ENCODE measurements at places on chromosomes 5 and 9.
A peak's percentile ranks its signal among the peaks of the same experiment; 100 is the strongest.

GRCh38 chr5:173265433-173265832 is 30.4 kb upstream of the NKX2-5 start:
- DNase-seq: peak; percentile 16

DNA sequence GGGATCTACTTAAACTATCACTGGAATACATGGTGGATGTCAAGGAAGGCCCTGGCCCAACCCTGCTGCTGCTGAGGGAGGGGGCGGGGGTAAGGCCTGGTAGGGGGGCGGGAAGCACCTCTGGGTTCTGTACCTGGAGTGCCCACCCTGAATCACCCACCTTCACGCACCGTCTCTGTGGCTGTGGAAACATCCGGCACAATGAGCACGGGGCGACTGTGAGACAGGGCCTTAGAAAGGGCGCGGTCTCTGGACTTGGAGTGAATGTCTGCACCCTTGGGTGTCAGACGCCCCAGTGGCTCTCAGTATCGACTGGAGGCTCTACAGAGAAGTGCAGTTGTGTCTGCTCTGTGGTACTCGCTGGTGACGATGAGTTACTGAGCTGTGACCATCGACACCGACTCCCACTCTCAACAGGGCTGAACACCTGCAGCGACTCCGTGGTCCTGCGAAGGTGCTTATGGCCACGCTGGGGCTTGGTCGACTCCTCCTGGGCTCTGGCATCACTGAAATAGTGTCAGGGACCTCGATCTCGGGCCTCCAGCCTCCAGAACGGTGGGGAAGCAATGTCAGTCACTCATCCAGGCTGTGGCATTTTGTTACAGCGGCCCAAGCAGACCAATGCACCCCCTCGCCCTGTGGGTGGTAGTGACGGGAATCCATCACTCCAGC is 25.5 kb upstream of the SLC6A19 start:
- DNase-seq: no peak

DNA sequence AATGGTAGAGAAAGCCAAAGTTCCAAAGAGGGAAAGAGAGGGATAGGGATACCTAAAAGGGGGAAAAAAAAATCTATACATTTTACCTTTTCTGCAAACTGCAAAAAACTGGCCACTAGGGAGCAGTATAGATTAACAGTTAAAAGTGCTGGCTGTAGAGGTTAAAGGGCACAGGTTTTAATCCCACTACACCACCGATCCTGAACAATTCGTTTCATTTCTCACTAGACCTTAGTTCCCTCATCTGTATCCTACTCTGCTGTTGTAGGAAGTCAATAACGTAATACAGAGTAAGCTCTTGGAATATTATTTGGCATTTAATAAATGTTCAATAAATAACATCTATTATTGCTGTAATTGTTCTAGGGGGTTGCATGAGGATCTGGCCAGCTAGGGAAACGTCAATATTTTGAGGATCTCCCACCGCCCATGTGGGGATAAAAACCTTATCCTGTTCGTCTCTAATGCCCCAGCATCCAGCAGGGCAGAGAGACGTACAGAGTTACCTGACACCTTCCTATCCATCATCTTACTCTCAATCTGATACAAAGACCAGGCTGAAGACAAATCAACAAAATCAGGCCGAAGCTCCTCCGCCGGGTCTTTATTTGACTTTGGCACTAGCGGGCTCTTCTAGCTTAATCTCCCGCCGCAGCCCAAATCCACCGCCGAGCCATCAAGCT is 757 bp downstream of the CDC26 start:
- peak; percentile 23 for DNase-seq

DNA sequence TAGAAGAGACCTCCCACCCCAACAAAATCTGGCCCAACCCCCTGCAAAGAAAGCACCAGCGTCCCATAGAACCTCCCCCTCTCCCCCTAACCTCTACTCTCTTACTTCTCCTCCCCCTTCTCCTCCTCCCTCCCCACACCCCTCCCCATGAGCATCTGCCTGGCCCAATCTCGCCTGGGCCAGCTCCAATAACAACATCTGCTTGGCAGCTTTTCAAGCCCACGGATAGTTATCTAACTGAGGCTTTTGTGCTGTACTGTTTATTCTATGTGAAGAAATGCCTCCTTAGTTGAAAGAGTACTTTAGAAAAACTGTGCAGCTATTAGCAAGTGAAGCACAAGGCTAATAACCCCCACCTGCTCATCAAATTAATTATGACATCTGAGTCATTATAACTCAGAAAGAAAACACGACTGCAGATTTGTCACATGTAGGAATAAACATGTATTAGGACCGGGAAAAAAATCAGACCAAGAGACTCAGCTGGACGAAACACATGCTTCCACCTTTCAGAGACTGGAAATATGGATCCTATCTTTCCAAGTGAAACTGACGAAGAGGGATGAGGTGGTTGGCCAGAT is 42.8 kb downstream of the NFIB start:
- peak; percentile 92 for DNase-seq

DNA sequence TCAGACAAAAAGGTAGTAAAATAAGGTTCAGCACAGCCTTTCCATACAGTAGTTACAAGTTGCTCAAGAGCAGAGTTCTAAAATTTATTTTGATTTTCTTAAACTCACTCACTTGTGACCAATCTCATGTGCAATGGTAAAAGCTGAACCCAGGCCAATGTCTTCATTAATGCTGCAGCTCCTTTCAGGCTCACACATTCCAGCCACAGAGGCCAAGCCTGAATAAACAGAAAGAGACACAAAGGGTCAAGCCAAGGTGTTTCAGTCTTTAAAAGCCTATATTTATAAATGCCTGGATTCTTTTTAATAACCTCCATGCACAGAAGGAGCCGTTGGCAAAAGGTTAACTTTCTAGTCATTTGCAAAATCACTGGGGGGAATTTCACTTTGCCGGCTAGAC is 152.5 kb downstream of the ADAMTS6 start:
- DNase-seq: no peak

GRCh38 chr5:61673007-61673735 is 341.1 kb downstream of the ZSWIM6 start:
- DNase-seq: no peak

- no peak for DNase-seq
Measured at GRCh38 chr9:135516132-135516860, 4.9 kb upstream of the LCN1 start.

- DNase-seq: no peak
Measured at GRCh38 chr5:142310803-142311202, 14.0 kb downstream of the SPRY4 start.

DNA sequence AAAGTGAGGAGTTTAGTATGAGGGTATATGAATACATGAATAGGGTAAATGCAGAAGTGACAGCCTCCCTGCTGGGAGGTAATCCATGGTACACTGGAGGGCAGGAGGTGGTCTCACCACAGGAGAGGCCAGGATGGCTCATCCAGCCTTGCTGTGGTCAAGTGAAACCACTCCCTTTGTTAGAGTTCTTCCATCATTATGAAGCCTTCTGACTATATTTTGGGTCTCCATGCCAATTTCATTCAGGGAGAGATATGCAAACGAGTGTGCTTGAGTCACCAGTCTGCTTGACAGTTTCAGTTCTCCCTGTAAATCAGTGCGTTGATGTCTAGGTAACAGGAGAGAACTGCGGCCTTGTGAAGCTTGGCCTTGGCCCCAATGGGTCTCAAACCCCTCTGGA is 16.4 kb downstream of the PPP3R2 start:
- DNase-seq: no peak

Measured in lung (tissue), 17 donors.